Omental fat pad (tissue), 4 donors: ENCODE measurements at places on chromosomes 7 and 10.

- no peak for DNase-seq
These were observed 39.9 kb upstream of the DUSP5 start for GRCh38 chr10:110457851-110458250.

DNA sequence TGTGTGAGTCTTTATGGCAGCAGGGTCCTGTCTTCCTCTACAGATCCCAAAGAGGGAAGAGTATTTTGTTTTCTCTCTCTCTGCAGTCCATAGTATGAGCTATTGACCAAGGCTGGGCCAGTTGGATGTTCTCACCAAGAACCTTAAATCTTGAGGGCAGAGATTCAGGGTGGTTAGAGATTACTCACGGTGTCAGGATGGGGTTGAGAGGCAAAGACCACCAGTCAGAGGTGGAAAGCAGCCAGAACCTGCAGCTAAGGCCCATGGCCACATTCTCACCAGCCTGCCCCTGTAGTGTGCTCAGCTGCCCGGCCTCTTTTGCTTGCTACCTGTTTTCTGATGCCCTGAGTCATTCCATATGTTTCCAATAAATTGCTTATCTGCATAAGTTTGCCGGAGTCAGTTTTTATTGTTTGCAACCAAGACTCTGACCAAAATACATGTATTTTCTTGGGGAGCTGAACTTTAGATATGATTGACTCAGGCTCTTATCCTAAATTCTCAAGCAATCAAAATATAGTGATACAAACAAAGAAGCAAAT is 67.0 kb downstream of the MAP3K8 start:
- DNase-seq, result no peak

DNA sequence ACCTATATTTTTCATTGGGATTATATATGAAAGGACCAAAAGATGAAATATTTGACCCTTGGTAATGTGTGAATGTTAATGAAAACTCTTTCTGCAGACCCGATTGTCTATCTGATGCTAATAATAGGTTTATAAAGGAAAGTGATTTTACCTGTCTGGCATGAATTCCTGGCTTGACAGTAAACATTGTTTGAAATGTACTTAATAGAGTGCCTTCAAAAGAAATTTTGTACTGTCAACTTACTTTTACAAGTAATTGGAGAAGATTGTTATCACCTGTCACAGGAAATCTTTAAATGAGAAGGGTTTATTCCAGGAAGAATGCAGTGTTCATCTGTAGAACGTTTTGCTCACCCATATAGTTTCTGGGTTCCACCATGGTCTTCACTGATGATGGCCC is 588.2 kb downstream of the INHBA start:
- DNase-seq, result no peak

DNA sequence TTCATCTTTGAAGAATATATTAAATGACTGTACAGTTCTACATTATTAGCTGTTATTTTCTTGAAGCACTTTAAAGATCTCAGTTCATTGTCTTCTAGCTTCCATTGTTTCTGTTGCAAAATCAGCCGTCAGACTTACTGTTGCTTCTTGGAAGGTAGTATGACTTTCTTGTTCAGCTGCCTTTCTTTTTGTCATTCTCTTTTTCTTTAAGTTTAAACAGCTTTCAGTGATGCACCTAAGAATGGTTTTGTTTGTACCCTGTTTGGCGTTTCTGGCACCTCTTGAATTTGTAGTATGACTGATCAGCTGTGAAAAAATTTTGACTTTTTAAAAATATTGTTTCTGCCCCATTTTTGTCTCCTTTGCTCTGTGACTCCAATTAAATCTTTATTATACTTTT is 9.3 kb downstream of the MKLN1 start:
- no peak for DNase-seq

DNA sequence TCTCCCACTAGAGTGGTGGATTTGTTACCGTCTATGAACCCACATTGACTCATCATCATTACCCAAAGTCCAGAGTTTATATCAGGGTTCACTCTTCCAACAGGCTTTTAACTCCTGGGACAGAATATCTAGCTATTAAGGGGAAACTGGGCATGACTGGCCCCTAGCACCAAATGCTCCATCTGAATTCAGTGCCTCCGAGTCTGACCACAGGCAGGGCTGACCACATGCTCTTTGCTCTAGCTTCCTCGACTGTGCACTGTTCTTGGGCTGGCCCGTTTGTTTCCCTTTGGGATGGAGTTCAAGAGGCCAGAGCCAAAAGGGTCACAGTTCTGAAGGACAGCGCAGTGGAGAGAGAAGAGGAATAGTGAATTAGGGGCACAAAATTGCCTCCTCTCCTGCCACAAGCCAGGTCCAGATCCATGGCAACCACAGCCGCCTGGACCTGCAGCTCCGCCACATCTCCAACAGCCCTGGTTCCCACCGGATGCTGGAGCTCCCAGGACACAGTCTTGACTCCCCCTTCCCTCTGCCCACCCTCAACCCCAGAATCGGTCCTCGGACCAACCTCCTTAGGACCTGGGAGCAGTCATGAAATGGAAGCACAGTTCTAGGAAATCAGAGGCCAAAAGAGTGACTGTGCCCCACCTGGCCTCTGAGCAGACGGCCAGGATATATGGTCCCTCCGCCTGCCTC is 16.2 kb downstream of the CAMK2G start:
- no peak for DNase-seq

DNA sequence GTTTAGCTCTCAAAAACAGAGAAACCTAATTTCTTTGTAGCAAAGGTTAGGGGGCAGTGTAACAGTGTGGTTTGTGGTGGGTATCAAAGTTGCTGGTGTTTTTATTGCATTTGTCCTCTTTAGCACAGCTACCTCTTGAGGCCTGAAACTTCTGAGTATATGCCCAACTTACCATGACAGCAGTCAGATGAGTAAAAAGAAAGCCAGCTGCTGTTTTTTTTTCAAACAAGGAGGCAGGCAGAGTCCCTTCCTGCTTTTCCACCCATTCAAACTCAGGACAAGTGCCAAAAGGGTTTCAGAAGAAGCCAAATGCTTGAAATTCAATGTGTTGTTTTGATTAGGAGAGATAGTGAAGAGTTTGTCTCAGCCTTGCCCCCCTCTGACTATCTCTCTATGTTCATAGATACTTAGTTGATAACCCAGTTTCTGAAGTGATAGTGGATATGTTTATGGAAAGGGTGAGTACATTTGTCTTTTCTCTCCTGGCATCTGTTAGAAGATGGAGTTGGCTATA is 23.1 kb downstream of the GBF1 start:
- DNase-seq, result no peak

DNA sequence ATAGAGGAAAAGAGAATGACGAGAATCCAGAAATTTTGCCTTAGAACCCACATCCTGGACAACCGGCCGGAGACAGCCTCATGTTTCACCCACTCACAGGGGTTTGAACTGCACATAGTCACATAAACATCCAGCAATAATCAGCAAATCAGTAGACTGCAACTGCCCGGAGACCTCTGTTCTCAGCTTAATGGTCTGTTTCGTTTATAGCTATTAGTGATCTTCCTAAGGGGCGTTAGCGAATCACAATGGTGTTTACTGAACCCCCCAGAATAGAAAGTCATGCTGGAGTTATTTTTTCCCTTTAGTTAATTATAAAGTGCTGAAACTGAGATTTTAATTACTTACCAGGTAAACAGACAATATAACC is 98.4 kb downstream of the SFMBT2 start:
- DNase-seq, result no peak

DNA sequence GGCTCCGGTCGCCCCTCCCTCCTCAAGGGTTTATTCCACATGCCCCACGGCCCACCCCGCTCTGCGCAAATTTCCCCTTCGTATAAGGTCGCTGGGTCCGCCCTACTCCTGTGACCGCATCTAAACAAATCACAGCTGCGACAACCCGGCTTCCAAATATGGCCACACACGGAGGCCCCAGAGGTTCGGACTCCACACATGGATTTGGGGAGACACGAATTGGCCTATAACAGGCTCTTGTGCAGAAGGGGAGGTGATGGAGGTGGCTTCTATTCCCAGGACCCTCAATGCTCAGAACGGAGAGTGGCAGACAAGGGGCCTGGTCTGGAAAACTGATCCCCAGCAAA is 90.1 kb downstream of the FOXL3 start:
- DNase-seq, result no peak
